ENCODE measurements at places on chromosomes 5 and 9.

DNA sequence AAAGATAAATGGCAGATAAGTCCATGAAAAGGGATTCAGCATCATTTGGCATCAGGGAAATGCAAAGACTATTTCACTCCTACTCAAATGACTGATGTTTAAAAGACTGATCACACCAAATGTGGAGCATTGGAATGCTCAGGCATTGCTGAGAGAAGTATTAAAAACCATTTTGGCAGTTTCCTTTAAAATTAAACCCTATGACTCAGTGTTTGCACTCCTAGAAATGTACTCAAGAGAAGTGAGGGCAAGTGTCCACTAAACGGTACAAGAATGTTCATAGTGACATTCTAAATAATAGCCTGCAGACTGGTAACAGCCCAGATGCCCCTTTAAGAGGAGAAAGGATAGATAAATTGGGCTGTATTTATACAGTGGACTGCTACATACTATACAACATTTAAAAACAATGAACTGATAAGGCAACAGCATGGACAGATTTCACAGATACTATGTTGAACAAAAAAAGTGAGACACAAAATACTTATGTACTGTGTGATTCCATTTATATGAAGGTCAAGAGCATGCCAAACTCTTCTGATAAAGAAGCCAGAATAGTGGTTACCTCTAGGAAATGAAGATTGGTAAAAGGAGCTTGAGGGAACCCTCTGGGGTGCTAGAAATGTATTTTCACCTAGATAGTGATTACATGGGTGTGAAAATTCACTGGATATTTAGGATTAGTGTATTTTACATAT lies 24.6 kb downstream of the APC start:
- DNase-seq = peak; percentile 50

- DNase-seq = no peak
These were observed 63.2 kb downstream of the ERCC6L2 start for GRCh38 chr9:95938724-95939123.

- no peak for DNase-seq
These were observed 83.1 kb upstream of the GLRA1 start for GRCh38 chr5:152007653-152008335.

GRCh38 chr5:6626508-6626907 lies 6.3 kb downstream of the NSUN2 start:
- no peak for DNase-seq

DNA sequence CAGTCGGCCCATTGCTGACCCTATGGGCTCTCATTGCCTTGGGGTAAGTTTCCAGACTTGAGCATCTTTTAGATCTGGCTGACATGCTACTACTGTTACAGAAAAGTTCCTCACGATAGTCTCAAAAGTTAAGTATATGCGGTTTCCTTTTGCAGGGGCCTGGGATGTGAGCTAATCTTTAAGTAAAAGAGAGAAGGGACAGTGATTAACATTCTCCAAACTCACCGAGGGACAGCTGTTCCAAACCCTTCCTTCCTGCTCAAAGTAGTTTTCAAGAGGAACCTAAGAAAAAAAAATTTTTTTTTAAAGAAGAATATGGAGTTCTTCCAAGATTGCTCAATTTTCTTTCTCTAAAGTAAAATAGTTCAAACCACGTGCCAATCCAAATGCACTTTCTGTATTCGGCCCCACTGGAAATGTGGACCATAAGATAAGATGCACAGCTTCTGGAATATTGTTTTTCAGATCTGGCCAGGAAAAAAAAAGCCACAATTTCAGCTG lies 168.0 kb upstream of the SPRY4 start:
- peak; percentile 87 for DNase-seq
